ENCODE measurements at places on chromosomes 6 and 20.

GRCh38 chr6:128638817-128639216 is 118.4 kb upstream of the PTPRK start:
- no peak for DNase-seq

DNA sequence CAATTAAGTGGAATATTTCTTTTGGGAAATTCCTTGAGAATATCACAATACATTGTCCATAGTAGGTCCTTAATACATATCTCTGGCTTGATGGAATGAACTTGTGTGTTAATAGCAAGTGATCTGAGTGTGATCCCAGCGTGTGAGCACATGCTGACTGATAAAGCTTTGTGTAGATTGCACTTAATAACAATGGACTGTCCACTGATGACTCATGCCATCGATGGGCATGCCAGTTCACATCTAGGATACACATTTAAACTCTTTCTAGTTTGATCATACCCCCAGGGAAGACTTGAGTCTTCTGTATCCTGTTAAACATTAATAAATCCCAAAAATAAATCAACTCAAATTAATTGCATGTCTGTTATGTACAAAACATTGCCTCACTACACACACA is 454.3 kb upstream of the SPTLC3 start:
- DNase-seq, result no peak

GRCh38 chr6:31597006-31597405 is 4.2 kb upstream of the NCR3 start:
- no peak for DNase-seq

DNA sequence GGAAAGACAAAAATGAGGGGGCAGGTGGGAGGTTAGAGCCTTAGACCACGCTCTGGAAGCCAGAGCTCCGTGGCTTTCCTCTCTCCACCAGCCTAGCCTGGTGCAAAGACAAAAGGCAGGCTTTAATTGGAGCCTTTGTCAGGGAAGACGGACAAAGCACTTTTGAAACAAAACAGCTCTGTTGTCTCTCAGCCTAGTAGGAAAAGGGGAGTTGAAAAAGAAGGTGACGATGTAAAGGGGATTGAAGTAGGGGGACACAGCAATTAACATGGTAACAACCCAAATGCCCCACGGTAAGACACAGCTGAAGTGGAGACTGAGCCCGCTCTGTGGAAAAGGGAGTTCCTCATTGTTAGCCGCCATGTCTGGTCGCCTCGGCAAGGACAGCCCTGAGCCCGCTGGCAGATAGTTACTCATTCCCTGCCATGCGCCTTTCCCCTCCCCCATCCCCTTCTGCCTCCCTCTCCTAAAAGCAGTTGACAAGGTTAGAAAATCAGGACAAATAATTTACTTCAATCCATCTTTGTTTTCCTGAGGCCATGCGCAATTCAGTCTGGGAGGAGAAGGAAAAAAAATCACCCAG is 93.0 kb downstream of the TCP11 start:
- DNase-seq, result no peak

DNA sequence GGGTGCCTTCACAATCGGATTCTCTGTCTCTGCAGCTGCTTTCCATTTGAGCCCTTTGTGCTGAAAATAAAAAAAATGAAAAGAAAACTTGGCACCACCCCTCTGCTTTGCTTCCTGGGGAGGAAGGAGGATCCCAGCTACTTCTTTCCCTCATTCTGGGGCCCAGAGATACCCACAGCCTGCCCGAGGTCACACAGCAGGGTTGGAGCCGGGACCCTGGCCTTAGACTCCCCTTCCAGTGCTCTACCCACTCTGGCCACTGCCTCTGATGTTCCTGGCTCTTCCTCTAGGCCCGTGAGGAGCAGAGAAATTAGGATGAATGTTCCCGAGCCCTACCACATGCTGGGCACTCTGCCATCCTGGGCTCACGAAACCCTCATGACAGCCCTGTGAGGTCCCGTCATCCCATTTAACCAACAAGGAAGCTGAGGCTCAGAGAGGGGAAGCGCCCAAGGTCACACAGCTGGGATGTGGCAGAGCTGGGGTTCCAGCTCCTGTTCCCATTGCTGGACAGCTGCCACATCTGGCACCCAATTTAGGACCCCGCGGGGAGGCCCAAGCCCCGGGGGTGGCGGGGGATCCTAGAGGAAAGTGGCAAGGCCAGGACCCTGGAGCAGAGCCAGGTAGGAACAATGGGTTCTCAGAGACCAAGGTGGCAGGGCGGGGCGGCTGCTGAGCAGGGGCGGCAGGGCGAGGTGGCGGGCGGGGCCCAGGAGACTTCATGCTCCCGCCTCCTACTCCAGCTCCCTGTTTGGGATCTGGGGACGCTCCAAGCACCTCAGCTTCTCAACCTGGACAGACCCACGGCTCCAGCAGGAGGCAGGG is 76.6 kb downstream of the CEBPB start:
- DNase-seq, result no peak

- no peak for DNase-seq
Observed at GRCh38 chr6:95530176-95530819, 47.0 kb upstream of the MANEA start.

DNA sequence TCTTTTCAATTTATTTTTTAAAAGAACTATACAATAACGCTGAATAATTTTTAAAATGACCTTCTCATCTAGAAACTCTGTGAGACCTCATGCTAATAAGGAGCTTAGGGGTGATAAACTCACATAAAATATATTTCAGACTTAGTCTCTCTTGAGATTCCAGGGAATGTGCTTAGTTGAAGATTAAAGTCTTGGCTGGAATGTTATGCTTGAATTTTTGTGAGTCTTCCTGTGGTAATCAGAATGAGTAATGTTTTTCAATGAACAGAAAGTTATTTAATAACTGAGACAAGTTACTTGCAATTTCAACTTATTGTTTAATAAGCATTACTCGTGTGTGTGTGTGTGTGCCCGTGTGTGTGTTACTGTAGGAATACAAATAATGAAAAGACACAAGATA is 379.9 kb upstream of the EPHA7 start:
- DNase-seq, result no peak
